ENCODE measurements at places on chromosomes 5 and 9.

DNA sequence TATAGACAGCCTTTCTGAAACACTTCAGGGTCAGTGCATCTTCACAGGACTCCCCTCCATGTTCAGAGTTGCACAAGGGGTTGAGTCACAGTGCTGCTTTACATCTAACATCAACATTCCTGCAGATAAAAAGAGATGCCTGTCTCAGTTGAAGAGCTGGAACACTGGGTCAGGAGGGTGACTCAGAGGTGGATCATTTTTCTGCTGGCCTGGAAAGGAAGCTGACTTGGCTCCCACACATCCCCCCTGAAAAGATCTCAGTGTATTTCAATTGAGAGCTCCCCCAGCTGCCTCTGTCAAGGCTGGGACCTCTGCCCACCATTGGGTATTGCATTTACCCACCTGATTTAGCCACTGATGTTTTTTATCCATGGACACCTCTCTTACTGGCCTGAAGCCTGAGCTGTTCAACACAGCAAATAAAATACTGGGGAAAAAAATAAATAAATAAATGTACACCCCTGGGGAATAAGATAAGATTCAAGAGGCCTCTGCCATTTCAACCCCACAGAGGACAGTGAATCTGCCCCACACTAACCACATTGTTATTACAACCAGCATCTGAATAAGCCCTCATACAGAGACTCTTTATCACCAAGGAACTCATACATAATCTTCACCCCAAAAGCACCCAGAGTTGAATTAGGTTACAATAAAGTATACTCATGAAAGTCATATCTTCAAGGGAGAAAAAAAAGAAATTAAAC lies 716.4 kb downstream of the SEMA5A start:
- no peak for DNase-seq

GRCh38 chr5:73954381-73954780 lies 328.4 kb downstream of the ARHGEF28 start:
- no peak for DNase-seq

GRCh38 chr5:155767470-155767869 lies 559.5 kb upstream of the SGCD start:
- DNase-seq = no peak

GRCh38 chr5:107381189-107381856 lies 289.4 kb downstream of the EFNA5 start:
- DNase-seq = no peak

DNA sequence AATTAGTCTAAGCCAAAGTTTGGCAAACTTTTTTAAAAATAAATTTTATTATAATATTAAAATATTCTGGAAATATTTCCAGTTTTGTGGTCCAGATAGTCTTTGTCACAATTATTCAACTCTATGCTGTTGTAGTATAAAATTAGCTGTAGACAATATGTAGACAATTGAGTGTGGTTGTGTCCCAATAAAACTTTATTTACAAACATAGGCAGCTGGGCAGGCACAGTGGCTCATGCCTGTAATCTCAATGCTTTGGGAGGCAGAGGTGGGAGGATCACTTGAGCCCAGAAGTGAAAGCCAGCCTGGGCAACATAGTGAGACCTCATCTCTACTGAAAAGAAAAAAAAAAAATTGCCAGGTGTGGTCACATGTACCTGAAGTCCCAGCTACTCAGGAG lies 150.5 kb upstream of the EPB41L4A start:
- no peak for DNase-seq

DNA sequence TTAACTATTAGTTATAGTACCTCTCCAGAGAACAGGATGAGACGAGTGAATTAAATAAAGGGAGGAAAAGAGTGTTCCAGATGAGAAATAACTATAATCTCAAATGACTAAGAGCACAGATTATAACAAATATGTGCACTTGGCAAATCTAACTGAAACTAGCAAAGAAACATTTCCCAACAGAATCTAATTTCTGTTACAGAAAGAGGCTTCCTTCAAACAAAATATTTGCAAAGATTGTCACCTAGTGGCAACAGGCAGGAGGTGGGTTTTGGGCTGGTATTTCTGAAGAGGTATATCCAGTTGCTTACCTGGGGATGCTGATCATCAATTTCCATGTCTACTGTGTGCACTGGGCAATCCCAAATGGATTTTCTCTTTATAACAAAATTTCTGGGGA lies 5.6 kb upstream of the SPDL1 start:
- DNase-seq = no peak

DNA sequence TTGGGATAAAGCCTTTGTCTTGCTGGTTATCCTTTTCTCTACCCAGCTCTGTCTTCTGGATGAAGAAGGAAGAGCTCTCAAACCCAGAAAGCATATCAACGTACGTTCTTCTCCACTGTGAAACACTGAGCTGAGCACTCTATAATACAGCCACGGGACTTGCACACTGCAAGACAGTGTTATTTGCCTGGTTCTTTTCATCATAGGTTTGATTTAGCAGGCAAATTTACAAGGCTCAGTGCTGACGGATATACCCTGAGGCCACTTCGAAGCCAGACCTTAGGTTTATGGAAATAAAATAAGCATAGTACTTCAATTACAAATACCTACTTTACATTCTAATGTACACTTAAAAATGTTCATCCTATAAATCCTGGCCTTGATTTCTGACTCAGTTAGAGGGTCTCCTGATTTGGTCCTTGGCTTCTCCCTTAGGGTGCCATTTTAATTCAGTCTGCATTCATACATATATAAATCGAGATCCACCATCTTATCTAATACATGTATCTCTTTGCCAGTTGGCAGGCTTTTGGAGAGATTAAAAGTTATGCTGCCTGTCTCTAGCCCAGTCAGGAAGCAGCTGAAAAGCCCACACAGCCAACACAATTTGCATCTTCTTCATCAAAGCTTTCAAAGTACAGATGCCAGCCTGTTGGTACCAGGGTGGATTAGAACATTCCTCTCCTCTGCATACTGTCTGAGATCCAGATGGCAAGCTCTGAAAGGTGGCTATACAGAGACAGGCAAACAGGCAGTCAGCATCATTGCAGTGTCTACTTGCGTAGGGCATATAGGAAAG lies 194.4 kb downstream of the DEPDC1B start:
- no peak for DNase-seq

DNA sequence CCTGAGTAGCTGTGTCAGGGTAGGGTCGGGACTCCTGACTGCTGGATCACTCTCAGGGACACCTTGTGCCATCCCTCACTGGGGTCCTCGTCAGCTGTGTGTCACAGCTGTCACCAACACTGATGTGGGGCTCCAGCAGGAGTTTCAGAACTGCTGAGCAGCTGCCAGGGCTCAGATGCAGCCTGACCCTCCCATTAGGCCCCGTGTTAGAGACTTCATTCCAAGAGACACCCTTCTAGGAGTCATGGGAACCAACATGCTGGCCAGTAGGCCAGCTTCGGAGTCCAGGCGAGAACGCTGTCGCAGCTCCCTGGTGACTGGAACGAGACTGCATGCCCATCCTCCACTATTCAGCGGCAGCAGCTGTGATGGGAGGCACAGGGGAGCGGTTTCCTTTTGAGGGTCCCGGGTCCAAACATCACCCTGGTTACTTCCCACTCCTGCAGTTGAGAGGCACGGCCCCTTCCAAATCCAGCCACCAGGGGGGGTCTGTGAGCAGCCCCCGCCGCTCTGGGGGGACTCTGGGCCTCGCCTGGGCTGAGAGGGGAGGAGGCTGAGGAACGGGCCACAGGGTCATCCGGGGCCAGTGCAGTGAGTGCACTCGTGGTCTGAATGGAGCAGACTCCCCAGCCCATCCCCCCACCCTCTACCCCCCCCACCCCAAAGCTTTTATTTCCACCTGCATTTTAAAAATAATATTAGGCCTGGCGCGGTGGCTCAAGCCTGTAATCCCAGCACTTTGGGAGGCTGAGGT lies 12.6 kb upstream of the TCF7 start:
- DNase-seq = peak; percentile 71

All from stimulated activated CD4-positive, alpha-beta T cell treated with anti-CD3 and anti-CD28 coated beads, Interleukin-1b, Interleukin-23, amount 100 ng/mL, for 1 hour (primary cell).